ENCODE measurements at places on chromosomes 6 and 20.
A peak's percentile ranks its signal among the peaks of the same experiment; 100 is the strongest.

- DNase-seq, result no peak
Measured at GRCh38 chr20:37880726-37881591, 22.0 kb upstream of the VSTM2L start.

DNA sequence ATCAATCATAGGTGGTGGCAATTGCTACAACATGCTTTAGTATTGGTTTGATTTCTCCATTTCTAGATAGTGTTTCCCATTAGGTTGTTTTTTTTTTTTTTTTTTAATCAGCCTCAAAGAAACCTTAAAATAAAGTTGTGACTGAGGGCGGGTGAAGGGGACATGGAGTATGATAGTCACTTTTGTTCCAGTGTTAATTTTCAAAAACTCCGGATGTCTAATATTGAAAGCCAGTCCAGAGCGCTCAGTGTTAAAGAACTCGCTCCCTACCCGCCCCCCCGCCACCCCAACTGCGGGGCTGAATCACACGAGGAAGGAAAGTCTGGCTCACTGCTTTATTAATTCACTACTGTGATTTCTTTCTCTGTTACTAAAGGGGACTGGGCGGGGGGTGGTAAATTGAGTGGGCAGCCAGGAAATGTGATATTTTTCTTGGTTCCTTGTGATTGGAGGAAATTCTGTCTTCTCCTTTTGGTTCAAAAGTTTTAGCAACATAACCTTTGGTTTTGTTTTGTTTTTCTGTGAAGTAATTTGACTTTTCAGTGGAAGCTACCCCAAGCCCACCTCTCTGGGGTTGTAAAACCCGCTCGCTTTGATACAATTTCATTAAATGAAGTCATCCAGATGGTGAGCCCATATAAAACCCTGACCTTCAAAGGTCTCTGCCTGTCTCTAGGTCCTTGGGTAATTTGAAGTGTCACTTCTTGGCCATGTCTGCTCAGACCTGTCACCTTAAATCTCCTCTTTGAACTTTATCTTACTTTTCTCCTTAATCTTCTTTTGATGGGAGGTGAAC, 38.0 kb downstream of the TNFAIP3 start:
- peak; percentile 80 for DNase-seq

DNA sequence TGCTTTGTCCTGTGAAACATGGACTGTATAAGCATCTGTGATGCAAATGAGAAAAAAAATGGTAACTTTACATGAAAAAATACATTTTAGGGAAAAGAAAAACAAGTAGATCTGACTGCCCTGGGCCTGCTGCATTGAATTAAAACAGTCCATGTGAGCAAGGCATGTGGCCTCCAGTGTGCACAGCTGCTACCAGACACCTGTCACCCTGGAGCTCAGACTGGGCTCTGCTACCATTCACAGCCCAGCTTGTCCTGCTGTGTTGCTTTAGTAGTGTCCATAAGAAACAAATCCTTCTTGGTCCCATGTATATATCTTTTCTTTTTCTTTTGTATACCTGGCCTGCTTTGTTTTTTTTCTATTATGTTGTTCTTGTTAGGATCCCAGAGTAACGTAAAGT, 315.9 kb downstream of the NKAIN2 start:
- DNase-seq, result no peak

DNA sequence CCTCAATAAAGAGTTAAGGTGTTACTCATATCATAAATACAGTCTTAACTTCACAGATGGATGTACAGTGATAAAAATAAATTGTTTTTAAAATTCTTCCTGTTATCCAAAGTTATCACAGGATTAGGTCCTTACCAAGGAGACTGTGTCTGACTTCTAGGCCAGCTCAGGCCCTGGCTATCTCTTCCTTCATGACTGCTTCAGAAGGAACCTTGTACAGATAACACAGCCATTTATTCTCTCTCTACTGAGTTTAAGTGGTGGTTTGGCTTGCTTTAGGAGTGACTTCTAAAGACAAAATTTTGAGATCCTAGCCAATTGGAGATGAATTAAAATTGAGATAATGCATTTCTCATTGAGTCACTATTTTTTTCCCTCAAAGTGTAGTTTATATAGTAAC, 40.8 kb upstream of the RNF182 start:
- DNase-seq, result no peak

DNA sequence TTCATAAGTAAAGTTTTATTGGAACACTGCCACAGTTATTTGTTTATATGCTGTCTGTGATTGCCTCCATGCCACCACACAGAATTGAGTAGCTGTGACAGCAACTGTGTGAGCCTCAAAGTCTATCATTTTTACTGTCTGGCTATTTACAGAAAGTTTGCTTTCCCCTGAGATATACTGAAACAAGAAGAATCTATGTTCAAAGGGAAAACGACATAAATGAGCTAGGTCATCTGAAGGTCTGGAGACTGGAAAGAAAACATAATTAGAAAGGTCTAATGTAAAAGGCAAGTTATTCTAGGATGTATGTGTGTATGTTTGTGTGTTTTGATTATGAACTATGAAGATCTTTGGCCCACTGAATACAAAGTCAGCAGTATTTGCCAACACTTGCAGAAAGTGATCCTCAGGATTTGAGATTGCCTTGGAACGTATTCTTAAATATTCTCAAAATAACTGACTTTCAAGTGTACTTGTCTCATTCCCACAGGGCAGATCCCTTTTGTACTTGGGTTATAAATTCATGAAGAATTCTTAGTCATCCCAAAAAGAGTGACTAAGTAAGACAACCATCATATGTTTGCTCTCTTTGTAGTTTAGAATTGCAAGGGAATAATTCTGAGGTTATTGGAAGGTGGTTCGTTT, 677.7 kb downstream of the DOK5 start:
- DNase-seq, result no peak

- no peak for DNase-seq
Measured at GRCh38 chr6:4909063-4909706, 94.7 kb downstream of the RPP40 start.

DNA sequence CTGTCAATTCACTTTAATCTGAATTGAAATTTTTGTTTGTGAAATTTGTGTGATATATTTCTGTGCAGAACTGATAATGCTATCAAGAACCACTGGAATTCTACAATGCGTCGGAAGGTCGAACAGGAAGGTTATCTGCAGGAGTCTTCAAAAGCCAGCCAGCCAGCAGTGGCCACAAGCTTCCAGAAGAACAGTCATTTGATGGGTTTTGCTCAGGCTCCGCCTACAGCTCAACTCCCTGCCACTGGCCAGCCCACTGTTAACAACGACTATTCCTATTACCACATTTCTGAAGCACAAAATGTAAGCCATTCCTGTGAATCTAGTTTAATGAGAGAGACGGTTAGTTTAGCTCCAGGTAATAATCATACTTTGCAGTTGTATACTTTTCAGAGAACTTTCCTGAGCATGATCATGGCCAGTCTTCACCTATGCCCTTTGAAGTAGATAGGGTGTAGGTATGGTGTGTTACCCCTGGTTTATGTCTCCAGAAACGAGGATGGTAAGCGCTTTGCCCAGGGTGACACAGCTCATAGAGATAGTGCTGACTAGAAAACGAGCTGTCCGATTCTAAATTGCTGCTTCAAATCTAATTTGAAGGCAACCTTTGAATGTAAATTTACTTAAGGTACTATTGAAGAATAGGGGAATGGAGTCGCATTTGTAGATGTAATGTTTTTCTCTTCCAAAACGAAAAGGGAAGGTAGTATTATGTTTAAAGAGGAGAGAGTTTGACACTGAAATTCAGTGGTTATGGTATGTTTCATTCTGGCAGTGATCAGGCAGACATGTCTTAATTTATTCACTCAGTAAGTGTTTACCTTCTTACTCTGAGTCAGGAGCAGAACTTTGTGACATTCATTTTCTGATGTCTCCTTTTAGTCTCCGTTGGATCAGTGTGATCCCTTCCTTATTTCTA, 11.4 kb downstream of the MYB start:
- no peak for DNase-seq

DNA sequence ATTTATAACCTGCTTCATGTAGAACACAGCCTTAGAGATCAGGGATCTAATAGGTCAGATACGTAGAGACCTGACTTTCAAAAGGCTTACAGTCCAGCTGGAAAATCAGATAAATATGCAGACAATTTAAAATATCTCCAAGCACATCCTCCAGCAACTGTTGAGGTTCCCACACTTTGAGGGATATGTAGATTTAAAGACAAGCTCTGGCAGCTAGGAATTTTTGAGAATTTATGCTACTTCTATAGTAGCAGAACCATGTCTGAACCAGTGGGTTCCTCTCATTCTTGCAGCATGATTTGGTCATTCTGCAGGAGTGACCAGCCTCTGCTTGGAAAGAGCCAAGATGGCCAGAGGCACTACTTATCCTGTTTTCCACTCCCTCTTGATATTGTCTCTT, 60.5 kb downstream of the CYB5R4 start:
- no peak for DNase-seq

DNA sequence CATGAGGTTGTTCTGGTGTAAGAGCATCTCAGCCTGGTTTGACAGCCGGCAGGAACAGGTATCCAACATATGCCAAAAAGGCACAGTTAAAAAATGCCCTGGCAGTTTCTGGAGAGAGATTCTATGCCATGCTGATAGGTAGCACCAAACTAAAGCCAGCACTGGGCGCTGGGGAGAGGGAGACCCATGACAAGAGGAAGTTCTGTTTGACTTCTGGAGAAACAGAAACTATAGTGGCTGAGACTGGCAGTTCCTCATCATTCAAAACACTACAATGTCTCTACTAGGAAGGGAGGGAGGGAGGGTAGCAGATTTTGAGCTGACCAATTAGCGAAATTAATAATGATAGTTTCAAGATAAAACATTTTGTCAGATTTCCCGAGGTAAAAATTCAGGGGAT, 174.1 kb downstream of the ADAT2 start:
- DNase-seq, result no peak

GRCh38 chr20:57398901-57399535, 7.8 kb downstream of the RBM38 start:
- DNase-seq, result no peak

DNA sequence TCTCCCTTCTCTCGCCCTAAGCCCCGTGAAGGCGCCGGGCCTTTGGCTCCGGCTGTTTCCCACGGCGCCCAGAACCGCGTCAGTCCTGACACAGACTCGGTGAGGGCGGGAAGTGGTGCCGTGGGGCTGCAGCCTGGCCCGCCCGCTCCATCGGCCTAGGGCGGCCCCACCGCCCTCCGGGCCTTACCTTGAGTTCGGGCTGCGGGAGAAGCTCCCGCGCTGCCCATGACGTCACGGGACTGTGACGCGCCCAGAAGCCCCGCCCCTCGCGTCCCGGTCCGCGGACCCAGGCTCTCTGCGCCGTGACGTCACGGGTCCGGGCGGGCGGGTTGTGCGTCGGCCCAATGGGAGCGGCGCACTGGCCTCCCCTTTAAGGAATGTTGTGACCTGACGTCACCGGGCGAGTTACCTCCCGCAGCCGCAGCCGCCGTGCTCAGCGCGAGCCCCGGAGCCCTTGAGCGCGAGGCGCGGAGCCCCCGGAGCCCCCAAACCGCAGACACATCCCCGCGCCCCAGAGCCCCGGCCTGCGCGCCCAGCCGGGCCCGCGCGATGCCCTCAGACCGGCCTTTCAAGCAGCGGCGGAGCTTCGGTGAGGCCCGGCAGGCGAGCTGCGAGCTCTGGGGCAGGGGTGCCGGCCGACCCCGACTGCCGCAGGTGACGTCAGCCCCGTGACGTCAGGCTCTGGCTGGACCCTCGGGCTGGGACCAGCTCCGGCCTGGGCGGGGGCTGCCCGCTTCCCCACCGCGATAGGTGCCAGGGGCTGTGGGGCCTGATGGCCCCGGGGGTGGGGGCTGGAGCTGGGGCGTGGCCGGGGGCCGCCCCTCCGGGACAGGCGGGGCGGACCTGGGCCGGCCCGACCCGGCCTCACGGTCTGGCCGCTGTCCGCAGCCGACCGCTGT, at the start of gene MAP1LC3A:
MAP1LC3A (plus strand) TSS at position 399 of the 899 bp plus-strand sequence; CDS start at position 550, 151 bp downstream.
- DNase-seq, result peak; percentile 91

Data from activated T-cell treated with anti-CD3 and anti-CD28 coated beads, Interleukin-2, amount 50 U/mL, for 72 hours (primary cell).